ENCODE measurements at places on chromosomes 1 and 21.

DNA sequence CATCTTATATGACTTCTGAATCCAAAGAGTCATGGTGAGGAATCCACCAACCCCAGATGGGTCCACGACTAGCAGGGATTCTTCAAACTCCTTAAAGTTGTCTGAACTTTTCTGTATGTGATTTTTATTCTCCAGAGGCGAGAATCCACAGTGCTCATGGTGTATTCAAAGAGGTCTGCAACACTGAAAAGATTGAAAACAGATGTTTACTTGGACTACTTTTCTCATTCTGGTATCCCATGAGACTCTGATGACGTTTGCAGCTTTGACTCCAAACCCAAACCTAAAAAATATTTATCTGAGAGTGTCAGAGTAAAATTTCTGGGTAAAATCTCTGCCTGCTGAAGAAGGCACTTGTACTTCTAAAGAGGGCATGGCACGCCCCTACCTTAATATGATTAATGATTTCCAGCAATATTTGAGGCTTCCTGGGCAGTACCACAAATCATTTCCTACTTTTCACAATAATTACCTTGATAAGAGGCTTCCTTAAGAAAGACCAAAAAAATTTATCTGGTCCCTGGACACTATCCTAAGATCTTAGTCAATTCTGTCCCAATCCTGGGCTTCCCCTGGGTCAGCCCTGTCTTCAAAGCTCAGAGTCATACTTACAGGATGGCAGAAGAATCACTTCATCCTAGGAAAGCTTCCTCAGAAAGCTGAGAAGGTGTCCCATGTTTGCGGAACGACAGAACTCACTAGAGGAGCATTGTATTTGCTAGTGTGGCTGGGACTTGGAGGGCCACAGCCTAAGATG lies 76.5 kb upstream of the MAP10 start:
- DNase-seq: no peak

DNA sequence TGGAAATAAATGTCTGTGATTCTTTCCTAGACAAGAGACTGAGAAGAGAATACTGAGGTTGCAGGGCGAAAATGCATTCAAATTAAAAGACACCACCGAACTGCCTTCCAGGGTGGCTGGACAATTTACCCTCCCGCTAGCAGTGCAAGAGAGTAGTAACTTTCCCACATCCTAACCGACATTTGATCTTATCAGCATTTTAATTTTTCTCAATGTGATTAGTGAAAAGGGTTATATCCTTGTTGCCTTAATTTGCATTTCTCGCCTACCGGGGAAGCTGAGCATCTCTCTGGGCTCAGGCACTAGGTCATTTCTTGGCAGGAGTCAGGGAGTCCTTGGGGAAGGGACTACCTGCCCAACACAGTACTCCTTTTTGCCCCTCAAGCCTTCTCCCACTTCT lies 2.8 kb downstream of the TNFRSF8 start:
- DNase-seq: no peak

- DNase-seq: no peak
These were observed 4.8 kb upstream of the DYNLT5 start for GRCh38 chr1:66747501-66747900.

DNA sequence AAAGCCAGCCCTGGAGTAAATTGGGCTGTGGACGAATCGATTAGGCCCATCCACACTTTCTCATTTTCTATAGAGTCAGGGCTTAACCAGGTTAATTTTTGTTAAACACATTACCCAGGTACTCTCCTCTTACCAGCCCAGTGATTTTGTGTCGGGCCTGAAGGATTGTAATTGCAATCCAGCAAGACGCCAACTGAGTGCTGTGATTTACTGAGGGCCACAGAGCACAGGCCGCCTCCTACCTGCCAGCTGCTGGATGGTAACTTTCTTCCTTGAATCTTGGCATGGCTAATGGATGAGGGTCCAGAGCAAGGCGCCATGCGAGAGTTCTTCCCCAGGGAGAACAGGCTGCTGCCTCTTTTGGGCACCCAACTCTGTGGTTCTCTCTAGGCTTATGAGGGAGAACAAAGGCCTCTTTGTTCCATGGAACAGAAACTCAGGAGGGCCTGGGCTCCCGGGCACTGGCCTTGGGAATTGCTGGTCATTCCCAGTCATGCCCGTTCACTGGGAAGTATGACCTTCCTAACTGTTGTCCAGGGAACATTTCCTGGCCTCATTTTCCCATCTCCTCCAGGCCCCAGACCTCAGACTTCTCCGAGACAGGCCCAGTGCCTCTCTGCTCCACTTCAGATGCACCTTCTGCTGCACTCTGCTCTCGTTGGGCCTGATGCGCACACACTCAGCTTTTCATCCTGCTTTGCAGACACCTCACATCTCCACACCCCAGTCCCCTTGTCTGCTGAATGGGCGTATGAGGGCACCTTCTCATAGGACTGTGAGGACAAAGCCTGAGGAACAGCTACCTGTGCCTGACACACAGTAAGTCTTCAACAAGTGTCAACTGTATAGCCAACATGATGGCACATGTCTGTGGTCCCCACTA lies 57.3 kb downstream of the SYF2 start:
- DNase-seq: no peak

DNA sequence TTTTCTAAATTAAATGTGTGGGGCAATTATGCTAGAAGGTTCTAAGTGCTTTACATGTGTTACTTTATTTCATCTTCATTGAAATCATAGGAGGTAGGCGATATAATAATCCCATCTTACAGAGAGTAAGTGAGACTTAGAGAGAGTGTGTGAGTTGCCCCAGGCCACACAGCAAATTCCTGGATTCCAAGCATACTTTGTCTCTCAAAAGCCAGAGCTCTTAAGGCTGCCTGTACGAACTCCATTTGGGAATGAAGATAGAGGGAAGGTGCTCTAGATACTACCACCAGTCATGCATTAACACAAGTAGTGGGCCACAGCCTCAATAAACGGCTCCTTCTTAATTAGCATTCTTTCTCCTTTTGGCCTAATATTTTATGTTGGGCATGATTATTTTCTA lies 170.1 kb downstream of the SIPA1L2 start:
- no peak for DNase-seq

- DNase-seq: no peak
These were observed 1156.5 kb downstream of the NCAM2 start for GRCh38 chr21:22154579-22155274.

GRCh38 chr1:155909894-155910293 lies 1.3 kb downstream of the RIT1 start:
- no peak for DNase-seq

DNA sequence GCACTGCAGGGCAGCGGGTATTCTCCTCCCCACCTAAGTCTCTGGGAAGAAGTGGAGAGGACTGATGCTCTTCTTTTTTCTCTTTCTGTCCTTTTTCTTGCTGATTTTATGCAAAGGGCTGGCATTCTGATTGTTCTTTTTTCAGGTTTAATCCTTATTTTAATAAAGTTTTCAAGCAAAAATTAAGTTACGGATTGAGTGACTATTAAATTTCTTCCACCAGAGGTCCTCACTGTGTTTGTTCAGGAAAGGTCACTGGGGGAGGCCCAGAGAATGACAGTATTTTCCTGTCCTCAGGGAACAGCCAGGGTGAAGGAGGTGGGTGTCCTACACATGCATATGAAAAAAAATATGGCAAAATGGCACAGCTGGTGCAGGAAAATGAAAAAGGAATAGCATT lies 4.4 kb upstream of the ELF3 start:
- no peak for DNase-seq

DNA sequence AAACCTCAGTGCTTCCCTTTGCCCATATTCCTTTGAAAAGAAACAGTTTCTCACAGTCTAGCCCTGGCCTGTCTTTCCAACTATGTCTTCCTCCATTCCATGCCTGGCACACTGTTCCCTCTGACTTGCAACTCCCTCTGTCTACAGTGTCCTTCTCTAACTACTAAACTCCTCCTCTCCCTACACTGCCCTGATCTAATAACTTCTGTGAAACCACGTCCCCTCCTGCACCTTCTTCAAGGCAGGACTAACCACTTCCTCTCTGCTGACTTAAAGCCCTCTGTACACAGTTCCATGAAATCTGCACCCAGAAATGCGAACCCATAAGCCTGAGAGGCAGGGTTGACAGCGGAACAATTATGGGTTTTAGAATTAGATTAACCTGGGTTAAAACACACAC lies 62.2 kb upstream of the ATP1B1 start:
- DNase-seq: no peak

Measured in NCI-H146 (cell line).